Left lung (tissue), 14 donors: ENCODE measurements at places on chromosomes 2 and 18. TPM values are rescaled to one million over a fixed set of nuclear protein-coding genes. Genes with fewer than 3 reads are reported as not detected.

The INHA gene
- 0.44 TPM for total RNA-seq

DNA sequence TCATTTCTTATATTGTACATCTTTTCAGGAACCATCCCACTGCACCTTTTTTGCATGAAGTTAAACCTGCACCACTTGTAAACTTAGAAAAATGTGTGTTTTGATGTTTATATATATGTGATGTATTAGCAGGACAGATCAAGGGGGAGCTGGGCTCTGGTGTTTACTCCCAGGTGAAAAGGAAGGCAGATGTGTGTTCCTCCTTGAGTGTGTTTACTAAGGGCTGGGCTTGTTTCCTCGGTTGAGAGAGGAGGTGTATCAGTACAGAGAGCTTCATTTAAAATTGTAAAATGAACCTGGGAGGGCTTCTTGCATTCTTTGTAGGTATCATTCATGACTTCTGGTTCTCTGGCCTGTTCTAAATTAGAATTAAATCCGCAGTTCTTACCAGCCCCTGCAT, 14.8 kb downstream of the LPIN1 start:
- DNase-seq: no peak

DNA sequence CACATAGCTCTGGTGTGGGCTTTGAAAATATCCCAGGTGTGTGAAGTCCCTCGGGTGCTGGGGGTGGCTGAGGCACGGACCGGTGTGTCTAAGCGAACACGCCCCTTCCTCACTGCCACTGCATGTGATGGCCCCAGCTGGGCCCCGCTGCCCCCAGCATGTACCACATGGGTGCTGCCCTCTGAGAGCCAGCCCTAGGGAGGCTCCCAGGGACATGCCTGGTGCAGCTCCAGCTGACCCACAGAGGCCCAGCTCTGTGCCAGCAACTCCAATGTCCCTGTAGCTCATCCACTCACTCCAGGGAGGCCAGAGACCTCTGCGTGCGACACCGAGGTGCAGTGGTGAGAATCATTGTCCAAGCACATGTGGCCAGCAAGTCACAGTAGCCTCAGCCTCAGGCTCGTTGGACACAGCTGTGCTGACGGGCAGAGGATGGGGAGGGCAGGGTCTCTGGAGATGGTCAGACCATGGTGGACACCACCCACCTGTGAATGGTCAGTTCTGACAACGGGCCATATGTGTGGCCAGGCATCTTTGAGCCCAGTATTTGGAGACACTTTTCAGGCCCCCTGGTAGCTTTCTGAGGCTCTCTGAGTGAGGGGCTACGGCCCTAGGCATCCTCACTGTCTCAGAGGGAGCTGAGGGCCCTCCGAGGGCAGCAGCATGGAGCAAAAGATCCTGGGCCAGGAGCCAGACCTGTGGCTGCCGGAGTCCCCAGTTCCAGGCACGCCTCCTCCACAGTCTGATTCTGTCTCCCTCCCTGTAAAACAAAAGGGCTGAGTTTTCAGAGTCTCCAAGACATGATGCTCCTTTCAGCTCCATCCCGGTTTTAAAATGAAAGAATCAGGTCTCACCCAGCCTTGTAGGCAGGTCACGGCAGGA, 220.7 kb downstream of the NDUFA10 start:
- DNase-seq: no peak

The TMEM247 gene
- total RNA-seq: not detected

DNA sequence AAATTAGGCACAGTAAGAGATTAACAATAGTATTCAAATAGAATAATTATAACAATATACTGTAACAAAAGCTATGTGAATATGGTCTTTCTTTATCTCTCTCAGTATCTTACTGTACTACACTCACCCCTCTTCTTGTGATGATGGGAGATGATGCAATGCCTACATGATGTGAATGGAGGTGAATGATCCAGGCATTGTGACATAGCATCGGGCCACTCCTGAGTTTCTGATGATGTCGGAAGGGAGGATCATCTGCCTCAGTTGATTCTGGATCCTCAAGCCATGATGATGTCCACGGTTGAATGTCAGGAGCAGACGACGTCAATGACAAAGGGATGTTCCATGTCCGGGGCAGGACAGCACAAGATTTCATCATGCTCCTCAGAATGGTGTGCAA, 268.3 kb upstream of the MGAT5 start:
- DNase-seq: no peak

The IL1R2 gene
- 4.9 TPM for total RNA-seq

- no peak for DNase-seq
Measured at GRCh38 chr2:7419814-7420311, 502.7 kb downstream of the RNF144A start.

The PKDCC gene
- 63.1 TPM for total RNA-seq

DNA sequence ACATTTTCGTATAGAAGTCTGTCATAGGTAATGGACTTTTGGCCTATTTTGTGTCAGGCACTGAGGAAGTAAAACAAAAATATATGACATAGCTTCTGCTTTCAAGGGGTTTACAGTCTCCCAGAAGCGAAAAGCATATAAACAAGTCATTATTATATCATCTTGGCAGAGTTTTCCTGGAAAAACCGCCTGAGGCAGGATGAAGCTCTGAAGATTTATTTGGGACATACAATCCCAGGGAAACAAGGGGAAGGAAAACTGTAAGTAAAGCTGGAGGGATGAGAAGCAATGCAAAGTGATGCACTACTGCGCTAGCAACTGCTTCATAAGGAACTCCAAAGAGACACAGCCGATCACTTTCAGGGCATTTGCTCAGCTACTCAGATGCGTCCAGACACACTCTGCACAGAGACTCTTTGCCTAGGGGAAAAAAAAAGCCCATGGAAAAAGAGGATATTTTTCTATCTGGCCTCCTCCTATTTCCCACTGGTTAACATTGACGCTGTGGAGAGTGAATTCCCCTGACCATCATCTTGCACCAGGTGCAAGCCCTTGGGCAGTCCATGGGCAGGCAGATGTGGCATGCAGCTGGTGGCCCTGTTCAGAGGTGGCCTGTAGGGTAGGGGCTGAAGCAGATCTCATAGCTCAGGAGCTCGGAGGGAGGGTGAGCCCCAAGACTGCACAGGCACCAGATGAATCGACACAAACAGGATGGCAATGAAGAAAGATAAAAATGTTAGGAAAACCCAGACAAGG, 158.1 kb downstream of the METTL4 start:
- DNase-seq: no peak

- no peak for DNase-seq
Measured at GRCh38 chr18:55573386-55573785, 14.6 kb downstream of the TCF4 start.

- no peak for DNase-seq
Measured at GRCh38 chr2:207802650-207803049, 32.9 kb upstream of the FZD5 start.

GRCh38 chr18:35331367-35332087, 12.7 kb downstream of the ZNF24 start:
- no peak for DNase-seq

- DNase-seq: no peak
Measured at GRCh38 chr2:215796140-215796855, 217.1 kb downstream of the MREG start.

The HOXD10 gene
- not detected for total RNA-seq

- no peak for DNase-seq
Measured at GRCh38 chr2:60481257-60481656, 72.2 kb downstream of the BCL11A start.

- DNase-seq: no peak
Measured at GRCh38 chr2:26141145-26141769, 31.6 kb upstream of the GAREM2 start.

The ALPP gene
- total RNA-seq: 3.1 TPM

DNA sequence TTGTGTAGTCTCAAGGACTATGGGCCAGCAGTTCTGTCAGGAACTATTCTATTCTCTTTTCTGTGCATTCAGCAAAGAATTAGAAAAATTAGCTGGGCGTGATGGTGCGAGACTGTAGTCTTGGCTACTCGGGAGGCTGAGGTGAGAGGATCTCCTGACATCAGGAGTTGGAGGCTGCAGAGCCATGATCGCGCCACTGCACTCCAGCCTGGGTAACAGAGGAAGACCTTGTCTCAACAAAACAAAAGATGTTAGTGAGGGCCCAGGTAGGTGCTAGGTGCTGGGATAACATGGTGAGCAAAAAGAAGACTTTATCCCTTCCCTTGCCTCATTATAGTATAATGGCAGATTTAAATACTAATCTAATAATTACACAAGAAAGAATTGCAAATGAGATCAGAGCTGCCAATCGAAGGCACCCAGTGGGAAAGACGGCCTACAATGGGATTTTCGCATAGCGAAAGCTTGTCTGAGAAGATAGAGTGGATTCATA, 447 bp upstream of the MRPL19 start:
- no peak for DNase-seq

The NR4A2 gene
- 5.0 TPM for total RNA-seq

The ACOXL gene
- 29.3 TPM for total RNA-seq

GRCh38 chr2:75340560-75340959, 141.2 kb upstream of the TACR1 start:
- DNase-seq: no peak

The NFATC1 gene
- 17.1 TPM for total RNA-seq

DNA sequence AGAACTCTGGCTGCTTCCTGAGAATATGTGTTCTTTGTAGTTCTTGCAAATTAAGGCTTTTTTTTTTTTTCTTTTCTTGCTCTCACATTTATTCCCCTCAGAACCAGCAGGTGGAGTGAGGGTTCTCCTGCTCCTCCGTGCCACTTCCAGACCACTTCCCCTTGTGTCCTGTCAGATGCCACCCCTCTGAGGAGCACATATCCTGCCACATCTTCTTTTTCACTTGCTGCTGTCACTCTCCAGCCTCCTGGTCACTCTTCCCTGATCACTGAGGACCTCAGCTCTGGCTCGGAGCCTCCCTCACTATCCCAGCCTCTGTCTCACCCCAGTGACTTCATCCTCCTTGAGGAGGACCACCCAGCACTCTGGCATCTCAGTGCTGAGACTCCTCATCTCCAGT, 100.5 kb downstream of the TACR1 start:
- DNase-seq: no peak

GRCh38 chr2:211439011-211439410, 882.6 kb downstream of the CPS1 start:
- DNase-seq: no peak

The PLB1 gene
- total RNA-seq: 6.8 TPM

The ZNF385B gene
- total RNA-seq: 51.3 TPM

The ECEL1 gene
- 0.10 TPM for total RNA-seq

GRCh38 chr2:8235419-8235818, 446.4 kb upstream of the ID2 start:
- DNase-seq: no peak

DNA sequence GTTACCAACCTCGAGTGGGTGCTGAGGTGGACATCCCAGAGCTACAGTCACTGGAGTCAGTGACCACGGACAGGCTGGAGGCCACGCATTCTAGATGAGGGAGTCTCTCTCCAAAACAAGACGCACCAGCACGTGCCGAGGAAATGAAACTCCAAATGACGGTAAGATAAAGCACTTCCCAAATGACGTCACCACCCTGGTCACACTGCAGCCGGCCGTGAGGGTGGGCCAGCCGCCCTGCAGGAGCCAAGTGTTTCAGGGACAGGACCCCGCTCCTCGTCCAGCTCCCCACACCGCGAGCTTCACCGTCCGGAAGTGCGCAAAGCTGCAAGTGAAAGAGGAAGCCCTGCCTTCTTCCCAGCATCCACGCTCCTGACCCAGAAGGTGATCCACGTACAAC, 99.4 kb downstream of the ZNF516 start:
- DNase-seq: no peak

DNA sequence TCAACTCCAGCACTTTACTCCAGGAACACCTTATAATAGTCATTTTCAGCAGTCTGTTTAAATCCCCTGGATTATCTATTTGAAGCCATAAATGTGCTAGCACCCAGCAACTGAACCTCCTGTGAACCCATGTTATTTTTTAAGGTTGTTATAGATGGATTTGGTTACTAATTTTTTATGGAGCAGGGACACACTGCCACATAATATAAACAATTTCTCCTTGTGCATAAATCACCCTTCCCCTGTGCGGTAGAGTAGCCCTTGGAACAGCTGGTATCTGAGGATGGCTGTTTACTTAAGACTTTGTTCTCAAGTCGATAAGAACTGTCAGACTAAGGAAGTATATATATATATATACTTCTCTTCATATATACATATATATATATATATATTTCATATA, 367.4 kb downstream of the EPHA4 start:
- DNase-seq: no peak

- no peak for DNase-seq
Measured at GRCh38 chr18:39019989-39020388, 1454.4 kb upstream of the CELF4 start.

DNA sequence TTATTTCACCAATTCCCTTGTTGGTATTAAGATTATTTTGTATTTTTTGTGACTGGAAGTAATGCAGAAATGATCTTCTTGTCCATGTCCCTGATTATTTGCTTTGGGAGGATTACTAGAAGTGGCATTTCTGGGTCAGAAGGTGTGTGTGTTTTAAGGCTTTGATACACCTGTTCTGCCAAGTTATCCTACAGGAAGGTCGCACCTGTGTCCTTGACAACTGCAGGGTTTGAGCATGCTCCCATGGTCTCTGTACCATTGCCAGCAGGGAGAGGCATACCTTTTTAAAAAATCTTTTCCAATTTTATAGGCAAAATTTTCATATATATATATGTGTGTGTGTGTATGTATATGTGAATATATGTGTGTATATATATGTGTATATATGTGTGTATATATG, 29.7 kb downstream of the KDM3A start:
- DNase-seq: no peak

DNA sequence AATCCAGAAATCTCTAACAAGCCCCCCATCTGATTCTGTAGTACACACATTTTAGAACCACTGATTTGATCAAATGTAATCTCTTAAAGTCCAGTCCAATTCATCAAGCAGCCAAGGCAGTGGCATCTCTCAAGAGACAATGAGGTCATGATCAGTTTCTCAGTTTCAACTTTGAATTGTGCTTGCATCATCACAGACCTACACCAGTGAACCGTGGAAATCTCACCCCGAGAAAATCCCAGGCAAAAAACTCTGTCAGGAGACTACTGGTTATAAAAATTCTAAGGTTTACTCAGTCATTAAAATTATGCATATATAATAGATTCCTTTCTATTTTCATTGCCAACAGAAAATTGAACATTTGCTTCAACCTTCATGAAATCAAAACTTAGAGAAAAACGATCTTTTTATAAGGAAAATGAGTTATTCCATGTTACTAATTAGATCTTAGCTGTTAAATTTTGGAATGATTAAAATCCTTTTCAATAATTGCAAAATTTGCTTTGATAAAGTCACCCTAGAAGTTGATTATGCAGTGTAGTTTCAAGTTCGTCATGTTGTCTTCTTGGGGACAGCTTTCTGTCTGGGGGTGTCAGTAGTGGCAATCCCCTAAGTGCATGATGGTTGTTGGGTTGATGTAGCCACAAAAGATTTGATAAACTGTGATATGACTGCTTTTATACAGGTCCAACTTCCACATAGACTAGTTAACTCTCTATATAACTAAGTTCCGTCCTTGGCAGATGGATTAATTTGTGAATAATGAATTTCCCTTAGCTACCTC, 235.0 kb downstream of the CAMKMT start:
- no peak for DNase-seq

The SCN2A gene
- 0.50 TPM for total RNA-seq

- DNase-seq: no peak
Measured at GRCh38 chr18:79348066-79348465, 47.7 kb upstream of the NFATC1 start.
